ENCODE measurements at places on chromosomes 3 and 15.

GRCh38 chr3:64438812-64439211 is 213.5 kb upstream of the PRICKLE2 start:
- DNase-seq = no peak

DNA sequence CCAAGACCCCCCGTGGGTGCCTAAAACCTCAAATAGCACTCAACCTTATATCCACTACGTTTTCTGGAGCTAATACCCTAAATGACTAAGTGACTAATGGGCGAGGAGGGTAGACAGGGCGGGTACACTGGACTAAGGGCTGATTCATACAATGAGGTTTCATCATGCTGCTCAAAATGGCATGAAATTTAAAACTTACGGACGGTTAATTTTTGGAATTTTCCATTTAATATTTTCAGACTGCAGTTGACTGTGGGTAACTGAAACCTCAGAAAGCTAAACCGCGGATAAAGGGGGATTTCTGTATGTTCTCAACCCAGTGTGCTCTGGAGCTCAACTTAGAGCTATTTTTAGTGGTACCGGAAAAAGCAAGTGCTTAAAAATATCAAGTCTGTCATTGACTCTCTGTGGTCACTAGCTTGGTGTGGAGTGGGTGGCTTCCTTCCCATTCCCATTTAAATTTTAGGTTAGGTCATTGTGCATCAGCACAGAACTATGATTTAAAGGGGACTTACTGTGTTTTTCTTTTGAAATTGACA is 72.9 kb downstream of the LRRC28 start:
- peak; percentile 87 for DNase-seq

- DNase-seq = no peak
These were observed 20.3 kb upstream of the FAM3D start for GRCh38 chr3:58686847-58687246.

DNA sequence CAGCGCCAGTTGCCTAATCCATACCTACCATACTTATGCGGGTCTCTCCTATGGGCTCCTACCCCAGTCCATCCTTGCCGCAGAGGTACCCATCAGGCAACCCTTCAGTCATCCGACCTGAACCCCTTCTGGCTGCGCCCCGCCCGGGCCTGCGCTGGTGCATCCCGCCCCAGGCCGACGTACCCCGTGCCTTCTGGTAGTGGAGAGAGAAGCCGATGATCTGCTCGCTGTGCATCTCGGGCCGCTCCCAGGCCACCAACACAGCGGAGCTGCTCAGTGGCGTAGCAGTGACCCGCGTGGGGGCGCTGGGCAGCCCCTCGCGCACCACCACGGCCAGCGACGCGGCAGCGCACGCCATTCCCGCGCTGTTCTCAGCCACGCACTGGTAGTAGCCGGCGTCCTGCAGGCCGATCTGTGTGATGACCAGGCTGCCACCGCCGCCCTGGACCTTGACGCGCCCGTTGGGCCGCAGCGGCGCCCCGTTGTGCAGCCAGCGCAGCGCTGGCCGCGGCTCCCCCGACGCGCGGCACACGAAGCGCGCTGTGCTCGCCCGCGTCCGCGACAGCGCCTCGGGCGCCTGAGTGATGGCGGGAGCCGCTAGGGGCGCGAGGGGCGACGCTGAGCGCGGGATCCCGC is 17.9 kb upstream of the IGDCC3 start:
- DNase-seq = no peak

DNA sequence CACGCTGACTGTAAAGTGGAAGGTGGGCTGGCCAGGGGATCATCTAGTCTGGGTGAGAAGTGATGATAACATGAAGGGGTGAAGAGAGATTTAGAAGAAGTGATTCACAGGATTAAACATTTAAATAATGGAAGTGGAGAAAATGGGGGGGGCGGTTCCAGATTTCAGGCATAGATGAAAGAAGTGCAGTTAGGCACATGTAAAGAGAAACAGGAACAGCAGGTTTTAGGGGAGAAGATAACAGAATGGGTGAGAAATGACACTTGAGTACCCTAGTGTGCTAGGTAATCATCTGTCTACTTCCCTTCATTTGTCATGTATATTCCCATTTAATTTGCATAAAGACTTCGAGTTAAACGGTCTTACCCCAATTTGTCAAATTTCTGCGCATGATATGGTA is 15.3 kb downstream of the B3GNT5 start:
- DNase-seq = no peak

DNA sequence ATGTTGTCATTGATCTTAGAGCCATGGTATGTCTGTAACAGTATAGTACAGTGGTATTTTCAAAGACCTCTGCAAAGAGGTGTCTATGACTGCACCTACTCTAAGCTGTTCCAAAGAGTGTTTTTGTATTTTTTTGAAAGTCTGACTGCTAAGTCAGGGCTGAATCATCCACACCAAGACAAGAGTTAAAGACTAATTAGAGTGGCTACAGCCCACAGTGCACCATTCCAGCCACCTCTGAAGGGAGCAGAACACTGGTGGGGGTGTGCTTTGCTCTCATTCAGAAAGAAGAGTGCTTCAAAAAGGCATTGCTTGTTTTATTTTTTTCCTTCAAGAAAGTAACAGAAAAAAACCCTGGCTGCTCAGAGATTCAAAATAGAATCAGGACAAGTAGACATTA is 301.4 kb downstream of the GABRG3 start:
- no peak for DNase-seq

GRCh38 chr3:135757421-135757820 is 208.1 kb upstream of the PPP2R3A start:
- DNase-seq = no peak

DNA sequence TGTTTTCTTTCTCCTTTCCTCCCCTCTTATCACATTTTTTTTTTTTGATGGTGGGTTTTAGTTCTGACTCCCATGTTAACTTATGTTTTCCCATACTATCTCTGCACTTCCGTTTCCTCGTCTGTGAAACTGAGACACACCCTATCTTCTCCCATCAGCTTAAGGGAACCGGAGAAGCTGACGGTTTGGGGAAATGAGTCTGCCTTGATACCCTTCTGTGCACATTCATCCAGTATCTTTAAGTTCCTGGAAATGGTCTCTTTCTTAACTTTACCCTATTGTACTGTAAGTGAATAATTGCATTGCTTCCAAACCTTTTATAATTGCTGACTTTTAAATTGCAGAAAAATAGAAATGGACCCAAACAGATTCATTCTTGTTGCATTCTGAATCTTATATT is 26.2 kb upstream of the CFAP161 start:
- DNase-seq = no peak

DNA sequence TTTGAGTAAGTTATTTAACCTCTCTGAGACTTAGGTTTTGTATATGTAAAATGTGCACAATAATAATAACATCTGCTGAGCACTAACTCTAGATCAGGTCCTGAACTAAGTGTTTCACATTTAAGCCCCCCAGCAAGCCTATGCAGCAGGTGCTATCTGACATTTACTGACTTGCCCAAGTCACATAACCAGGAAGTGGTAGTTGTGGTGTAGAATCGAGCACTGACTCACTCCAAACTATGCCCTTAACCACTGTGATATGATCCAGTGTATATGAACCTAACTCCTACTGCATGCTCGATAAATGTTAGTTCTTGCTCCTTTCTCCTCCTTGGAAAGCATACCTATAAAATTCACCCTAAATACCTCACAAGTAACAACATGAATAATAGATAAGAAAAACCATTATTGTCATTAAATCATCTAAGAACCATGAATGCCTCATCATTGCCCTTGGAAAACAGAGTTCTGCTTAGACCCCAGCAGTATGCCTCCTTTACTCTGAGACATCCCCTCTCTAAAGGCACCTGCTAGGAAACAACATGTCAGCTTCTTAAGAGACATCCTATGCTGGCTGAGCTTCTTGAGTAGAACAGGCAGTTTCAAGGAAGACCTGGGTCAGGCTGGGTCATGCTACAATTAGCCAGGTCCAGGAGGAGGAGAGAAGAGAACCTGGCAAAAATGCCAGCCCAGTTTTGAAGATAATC is 3.0 kb upstream of the SHC4 start:
- no peak for DNase-seq

DNA sequence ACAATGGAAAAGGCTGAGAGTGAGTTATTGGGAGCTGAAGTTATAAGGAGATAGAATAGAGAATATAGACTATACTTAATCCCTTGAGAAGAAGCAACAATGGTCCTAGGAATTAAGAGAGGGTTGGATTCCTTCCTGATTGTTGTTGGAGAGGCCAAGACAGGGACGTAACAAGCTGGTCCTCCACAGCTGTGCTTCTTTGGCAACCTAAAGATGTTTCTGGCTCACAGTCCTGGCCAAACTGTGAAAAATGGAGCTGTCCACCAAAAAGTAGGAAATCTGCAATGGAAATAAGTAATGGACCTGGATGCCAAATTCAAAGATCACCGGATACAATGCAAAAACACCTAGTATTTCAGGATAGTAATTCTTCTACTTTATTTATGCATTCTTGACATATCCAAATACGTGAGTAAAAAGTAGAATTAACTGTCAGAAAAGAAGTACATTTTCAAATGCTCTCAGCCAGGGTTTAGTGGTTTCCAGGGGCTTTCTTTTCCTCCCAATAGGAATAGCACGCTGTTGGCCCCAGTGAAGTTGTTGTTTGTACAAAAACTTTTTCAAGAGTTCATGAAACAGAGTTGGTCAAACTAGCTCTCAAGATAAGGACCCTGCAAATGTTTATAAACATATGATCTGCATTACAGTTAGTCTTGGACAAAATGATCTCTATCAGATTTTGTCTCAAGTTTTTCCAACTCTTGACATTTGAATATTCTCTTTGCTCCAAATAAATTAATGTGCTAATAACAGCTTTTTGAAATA is 28.3 kb downstream of the CERS3 start:
- DNase-seq = no peak

DNA sequence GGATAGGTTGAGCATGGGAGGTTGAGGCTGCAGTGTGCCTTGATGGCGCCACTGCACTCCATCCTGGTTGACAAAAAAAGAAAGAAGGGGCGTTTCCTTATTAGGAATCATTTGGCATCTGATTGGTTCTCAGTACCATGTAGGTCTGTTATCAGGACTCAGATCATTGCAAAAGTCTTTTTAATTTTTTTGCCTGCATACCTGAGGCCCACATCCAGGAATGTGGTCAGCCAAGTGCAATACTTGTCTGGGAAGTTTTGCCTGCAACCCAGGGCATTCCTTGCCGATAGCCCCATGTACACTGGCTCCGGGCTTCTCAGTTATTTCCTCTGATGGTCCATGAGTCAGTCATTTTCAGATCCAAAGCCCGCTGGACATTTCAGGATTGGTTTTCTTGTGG is 50.1 kb upstream of the CRTC3 start:
- peak; percentile 11 for DNase-seq

GRCh38 chr15:59315914-59316451 is 56.7 kb downstream of the MYO1E start:
- peak; percentile 66 for DNase-seq

GRCh38 chr3:81763001-81763400 is 1.6 kb upstream of the GBE1 start:
- no peak for DNase-seq

GRCh38 chr3:176286476-176287085 is 910.7 kb downstream of the TBL1XR1 start:
- DNase-seq = no peak

GRCh38 chr15:60788692-60789103 is 309.8 kb upstream of the ICE2 start:
- no peak for DNase-seq

- DNase-seq = no peak
These were observed 53.5 kb downstream of the SEMA5B start for GRCh38 chr3:122973893-122974615.

GRCh38 chr3:100084100-100084806 is 30.0 kb downstream of the FILIP1L start:
- DNase-seq = no peak

DNA sequence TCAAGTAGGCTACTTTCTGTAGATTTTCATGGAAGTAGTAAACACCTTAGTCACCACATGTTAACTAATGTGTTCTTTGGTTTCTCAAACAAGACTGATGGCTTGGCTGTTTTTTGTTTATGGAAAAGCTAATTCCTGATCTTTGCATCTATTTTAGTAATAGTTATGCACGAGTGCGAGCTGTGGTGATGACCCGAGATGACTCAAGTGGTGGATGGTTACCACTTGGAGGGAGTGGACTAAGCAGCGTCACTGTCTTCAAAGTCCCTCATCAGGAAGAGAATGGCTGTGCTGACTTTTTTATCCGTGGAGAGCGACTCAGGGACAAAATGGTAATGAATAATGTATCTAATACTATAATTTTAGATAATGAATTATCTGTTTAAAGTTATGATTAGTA is 46.6 kb downstream of the SPRED1 start:
- no peak for DNase-seq

GRCh38 chr3:65400899-65401298 is 637.8 kb downstream of the MAGI1 start:
- no peak for DNase-seq

DNA sequence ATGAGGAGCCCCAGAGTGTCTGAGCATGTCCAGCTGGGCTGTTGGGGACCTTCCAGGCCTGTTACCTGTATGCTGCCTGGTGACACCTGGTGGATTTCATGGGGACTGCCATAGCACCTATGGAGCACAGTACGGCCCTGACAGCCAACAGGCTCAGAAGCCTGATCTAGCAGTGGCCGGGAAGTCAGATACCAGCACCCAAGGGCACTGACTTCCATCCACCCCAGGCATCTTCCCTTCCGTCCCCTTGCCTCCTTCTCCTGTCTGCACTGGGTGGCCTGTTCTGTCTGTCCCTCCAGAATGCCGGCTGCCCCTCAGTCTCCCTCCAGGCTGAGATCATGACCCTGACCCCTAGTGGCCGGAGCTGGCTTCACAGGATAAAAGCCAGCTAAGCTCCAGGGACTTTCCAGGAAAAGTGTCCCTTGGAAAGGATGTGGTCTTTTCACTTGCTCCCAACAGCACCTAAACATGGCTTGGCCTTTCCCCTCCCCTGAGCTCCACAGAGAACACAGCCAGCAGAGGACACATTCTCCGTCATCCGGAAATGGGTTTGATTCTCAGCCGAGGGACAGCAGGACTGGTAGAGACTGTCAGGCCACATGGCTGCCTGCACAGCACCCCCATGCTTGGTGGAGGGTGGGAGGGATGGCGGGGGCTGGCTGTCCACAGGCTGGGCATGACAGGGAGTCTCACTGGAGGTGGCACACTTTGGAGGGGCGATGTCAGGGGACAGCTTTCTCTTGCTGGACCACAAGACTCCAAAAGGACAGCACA is 9.5 kb downstream of the RPS17 start:
- DNase-seq = peak; percentile 51

GRCh38 chr3:139518926-139519842 is 20.4 kb downstream of the RBP1 start:
- no peak for DNase-seq

- no peak for DNase-seq
These were observed 154.5 kb downstream of the NSUN3 start for GRCh38 chr3:94217406-94217805.

- no peak for DNase-seq
These were observed 10.4 kb downstream of the PEAK1 start for GRCh38 chr15:77409259-77410156.

DNA sequence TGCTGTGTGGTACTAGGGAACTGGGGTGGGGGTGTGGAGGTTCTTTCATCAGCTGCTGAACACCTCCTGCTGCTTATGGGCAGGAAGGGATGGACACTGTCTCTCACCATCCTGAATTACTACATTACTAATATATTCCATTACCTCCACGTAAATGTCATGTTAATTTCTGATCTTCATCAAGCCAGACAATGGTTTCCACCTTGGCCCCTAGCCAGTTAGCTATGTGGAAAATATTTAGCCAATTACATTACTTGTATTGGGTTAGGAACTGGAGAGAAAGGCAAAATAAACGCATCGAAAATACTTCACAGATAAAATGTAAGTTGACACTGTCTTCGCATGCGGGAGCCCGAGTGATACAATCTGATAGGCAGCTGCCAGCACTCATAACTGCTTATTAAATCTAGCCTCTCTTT is 95.1 kb downstream of the FOXP1 start:
- DNase-seq = no peak

GRCh38 chr15:64235552-64235951 is 72.7 kb upstream of the PPIB start:
- no peak for DNase-seq
